Bone marrow (tissue), 2 donors: ENCODE measurements at places on chromosomes 5 and 9.

DNA sequence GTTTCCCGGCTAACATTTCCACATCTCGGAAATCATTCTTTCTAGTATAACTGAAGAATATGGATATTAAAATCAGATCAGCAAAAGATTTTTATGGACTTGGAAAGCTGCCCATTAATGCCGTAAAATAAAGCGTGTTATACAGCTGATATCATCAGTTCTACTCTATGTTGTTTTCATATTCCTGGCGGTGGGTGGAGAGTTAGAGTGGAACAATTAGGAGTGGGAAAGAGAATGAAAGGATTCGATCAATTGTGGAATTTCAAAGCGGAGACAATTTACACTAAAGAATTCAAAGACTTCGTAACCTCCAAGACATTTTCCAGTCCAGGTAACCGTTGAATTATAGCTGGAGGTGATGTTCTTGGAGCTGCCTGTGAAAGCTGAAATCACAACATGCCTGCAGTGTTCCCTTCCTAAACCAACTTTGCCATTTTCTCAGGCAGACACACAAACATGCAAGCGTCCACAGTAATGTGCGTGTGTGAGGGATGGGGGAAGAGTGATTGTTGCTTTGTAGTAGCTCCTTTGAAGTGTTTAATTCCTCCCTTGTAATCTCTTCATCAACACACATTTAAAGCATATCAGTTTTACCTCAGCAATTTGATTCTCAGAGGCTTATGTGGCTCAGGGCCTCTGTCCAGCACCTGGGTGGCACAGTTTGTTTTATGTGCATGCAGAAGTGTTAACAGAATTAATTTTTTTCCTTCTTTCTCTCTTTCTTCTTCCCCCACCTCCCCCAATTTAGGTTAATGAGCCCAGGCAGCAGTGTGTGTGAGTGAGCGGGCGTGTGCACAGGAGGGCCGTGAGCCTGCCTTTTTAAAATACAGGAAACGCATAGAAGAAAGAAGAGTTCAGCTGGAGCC, 544.1 kb downstream of the RAB3C start:
- no peak for DNase-seq

- DNase-seq, result no peak
Observed at GRCh38 chr9:70813141-70813540, 308.3 kb downstream of the TRPM3 start.

DNA sequence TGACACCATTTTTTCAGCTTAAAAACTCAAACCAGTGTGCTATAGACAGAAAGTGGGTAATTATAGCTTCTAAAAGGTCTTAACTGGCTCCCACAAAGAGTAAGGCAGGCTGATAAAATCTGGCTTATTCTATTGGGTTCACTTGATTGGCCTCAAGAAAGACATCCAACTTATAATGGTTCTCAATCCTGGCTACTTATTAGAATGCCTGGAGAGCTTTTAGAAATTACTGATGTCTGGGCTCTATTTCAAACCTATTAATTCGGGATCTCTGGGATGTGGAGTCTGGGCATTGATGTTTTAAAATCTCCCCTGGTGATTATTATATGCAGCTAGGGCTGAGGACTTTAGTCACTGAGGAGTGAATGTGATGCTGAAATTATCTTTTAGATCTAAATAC, 188.0 kb downstream of the TARS1 start:
- no peak for DNase-seq

- DNase-seq, result no peak
Observed at GRCh38 chr5:73213566-73213998, 40.6 kb downstream of the TMEM174 start.

- DNase-seq, result no peak
Observed at GRCh38 chr5:151885138-151885908, 39.3 kb downstream of the GLRA1 start.

GRCh38 chr5:42751044-42751443, 5.6 kb upstream of the CCDC152 start:
- DNase-seq, result no peak

DNA sequence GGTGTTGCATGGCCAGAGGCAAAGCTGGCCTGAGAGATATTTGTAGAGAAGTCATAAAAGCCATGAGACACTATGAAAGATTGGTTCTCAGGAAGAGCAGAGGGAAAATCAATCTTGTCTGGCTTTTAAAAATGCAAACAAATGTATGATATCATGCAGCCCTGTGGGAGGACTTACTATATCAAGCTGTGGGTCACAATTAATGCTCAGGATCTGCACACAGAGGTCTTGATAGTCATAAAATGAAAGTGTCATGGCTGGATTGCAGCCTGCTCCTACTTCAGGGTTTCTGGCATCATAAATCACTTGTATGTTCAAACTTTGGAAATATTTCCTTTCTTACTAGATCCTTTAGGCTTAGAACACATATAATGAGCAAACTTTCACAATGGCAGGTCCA, 151.5 kb downstream of the SEMA6A start:
- no peak for DNase-seq

DNA sequence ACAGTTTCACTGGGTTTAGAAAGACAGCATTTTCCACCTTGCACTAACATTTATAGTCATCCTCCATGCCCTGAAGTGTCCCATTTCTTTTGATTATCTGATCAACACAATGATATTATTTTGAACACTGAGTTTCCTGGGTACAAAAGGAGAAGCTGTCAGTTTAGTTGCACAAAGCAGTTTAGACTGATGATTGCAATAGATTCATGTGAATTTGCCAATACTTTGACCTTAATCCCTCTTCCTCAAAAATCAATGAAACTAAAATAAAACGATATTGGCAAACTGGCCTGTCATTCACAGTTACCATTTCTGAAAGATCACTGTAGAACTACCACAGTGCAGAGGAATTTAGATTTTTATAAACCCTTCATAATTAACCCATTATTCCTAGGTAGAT, 34.2 kb upstream of the RASGRF2 start:
- DNase-seq, result no peak

- DNase-seq, result no peak
Observed at GRCh38 chr5:163193886-163194285, 243.5 kb upstream of the CCNG1 start.

GRCh38 chr5:55188656-55189540, 15.9 kb upstream of the CDC20B start:
- no peak for DNase-seq

- no peak for DNase-seq
Observed at GRCh38 chr5:179246227-179246626, 99.0 kb downstream of the ADAMTS2 start.

DNA sequence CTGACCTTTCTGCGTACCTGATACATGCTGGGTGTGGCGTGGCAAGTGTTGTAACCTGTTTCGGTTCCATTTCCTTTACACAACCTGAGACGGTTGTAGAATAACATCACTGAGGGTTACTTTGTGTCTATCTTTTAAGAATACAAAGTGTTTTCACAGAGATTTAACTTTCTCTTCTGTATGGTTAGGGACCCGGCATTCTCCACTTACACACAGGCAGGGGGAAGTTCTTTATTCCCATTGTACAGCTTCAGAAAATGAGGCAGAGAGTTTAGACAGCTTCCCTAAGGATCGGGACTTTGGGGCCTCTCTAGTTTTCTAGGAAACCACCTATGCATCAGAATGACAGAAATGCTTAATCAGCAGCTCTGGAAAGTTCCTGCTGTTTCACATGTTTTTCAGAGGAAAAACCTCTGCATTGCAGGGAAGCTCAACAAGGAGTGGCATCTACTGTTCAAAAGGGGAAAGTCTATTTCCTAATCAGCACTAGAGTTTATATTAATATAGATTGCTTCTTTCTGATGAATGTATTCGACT, 41.3 kb downstream of the CAST start:
- no peak for DNase-seq

DNA sequence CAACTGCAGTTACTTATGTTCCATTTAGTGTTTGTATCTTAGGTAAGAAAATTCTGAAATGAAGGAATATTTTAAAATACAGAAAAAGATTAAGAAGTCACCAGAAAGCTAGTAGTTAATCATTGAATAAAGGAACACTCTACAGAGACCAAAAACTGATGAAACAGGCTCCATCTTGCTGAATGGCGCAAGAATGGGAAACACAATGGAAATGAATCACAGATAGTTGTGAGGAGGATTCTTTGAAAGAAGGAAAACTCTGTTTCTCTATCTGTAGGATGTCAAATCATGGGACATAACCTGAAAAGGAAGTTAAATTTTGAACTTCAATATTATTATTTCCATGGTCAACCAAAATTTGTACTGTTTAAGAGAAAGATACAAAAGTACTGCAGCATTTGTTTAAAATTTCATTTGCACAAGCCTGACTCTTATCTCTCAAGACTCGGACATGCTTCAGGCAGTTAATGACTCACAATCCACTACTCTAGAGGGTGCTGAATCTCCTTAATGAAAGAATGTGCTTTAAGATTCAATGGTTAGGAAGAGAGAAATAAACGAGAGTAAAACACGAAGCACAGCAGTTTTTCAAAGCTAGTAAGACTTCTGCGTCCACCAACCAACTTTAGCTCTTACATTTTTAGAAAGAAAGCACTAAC, 1064.4 kb upstream of the DMAC1 start:
- no peak for DNase-seq

DNA sequence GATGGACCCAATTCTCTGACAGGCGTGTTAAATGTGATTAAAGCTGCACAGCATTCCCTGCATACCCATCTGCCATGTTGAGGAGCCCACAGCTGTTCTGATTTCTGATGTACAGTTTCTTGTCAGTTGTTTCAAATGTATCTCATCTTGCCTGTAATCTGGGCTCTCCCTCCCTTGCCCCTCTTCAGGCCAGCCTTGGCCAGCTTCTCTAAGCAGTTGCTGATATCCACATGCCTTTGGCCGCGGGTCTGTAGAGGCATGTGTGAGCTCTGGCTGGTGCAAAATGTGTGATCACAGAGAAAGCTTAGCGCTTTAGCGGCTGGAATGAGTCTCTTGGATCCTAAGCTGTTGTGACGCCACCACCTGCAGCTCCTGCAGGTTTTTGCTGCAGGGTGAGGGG, 332.0 kb downstream of the MLLT3 start:
- no peak for DNase-seq

- DNase-seq, result no peak
Observed at GRCh38 chr5:100479079-100479688, 56.0 kb upstream of the FAM174A start.

DNA sequence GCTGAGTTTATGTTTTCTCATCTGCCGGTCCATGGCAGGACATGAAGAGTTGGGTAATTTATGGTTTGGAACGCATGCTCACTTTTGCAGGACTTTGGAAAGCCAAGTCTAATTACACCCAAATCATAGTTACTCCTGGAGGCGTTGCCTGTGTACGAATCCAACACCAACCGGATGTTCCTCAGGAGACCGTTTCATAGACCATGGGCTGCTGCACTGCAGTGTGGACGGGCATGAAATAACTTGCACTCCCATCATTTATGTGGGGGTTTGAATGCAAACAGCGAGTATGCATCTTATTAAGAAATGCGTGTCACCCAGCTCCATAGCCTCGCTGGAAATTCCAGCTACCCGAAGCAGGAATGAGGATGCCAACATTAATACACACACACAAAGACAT, 96.1 kb upstream of the IRX2 start:
- DNase-seq, result no peak

- no peak for DNase-seq
Observed at GRCh38 chr5:93348231-93348630, 232.8 kb downstream of the NR2F1-AS1 start.

GRCh38 chr5:66828548-66829357, 232.6 kb downstream of the MAST4 start:
- DNase-seq, result no peak

GRCh38 chr5:14415024-14415697, 166.4 kb upstream of the OTULINL start:
- DNase-seq, result no peak

DNA sequence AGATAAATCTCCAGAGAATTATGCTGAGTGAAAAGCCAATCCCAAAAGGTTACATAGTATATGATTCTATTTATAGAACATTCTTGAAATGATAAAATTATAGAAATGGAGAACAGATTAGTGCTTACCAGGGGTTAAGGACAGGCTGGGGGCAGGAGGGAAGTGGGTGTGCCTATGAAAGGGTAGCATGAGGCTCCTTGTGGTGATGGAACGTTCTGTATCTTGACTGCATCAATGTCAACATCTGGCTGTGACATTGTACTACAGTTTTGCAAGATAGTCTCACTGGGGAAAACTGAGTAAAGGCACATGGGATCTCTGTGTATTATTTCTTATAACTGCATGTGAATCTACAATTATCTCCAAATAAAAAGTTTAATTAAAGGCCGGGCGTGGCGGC, 22.3 kb downstream of the ORM2 start:
- no peak for DNase-seq

DNA sequence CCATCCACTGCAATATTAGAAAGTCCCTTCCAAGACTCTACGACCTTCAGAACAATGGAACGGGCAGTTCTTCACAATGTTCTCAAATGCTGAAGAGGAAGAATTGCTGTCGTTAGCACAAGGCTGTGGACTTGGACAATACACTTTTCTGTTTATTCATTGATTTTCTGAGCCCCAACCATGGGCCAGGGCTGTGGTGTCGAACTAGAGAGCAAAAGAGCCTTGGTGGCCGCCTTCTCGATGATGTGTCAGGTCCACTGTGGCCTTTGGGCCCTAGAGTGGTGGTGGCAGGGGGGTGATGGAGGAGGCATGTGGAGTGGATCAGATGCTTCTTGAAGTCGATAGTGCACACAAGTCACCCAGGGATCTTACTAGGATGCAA, 18.5 kb upstream of the KIF12 start:
- DNase-seq, result no peak

DNA sequence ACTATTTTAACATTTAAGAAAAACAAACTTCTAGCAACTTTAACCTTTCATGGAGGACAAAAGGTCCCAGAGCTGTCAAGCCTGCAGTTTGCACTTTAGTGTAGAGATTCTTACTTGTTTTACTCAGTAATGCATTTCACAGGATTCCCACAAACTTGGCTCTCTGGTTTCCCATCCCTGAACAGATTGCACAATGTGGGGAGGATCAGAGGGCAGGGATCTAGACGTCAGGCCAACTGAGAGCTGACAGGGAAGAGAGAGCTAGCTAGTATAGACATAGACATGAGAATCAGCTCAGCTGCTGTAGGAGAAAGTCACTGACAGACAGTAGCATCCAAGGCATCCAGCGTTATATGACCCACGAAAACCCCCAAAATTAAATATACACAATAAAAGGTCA, 20.9 kb upstream of the BNIP1 start:
- DNase-seq, result no peak

GRCh38 chr5:128534726-128535125, 3.3 kb downstream of the FBN2 start:
- DNase-seq, result no peak

DNA sequence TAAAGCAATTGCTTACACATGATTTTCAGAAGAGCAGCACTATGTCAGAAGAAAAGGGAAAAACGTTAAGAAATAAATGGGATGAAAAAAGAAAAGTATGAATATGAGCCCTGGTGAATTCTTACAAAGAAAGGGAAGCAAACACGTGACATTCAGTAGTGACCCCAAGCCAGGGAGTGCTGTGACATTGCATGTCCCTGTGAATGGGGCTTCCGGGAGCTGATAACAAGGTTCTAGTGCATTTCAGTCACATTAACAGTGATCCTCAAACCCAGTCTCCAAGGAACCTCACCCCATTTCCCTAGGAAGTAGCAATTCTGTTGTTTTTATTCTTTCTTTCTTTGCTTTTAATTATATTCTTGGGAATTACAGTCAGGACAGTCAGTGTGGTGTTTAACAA, 27.3 kb downstream of the TMEM252 start:
- no peak for DNase-seq
